ENCODE measurements at places on chromosomes 12 and 14.

DNA sequence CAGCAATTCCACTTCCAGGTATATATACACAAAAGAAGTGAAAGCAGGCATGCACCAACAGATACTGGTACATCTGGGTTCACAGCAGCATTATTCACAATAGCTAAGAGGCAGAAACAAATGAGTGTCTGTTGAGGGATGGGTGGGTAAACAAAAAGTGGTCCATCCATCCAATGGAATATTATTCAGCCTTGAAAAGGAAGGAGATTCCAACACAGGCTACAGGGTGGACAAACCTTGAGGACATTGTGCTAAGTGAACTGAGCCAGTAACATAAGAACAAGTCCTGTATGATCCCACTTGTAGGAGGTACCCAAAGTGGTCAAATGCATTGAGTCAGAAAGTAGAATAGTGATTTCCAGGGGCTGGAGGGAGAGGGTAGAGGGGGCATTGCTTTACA is 27.6 kb upstream of the BEGAIN start:
- DNase-seq: no peak

- no peak for DNase-seq
These were observed 846 bp downstream of the SLIRP start for GRCh38 chr14:77708749-77709148.

DNA sequence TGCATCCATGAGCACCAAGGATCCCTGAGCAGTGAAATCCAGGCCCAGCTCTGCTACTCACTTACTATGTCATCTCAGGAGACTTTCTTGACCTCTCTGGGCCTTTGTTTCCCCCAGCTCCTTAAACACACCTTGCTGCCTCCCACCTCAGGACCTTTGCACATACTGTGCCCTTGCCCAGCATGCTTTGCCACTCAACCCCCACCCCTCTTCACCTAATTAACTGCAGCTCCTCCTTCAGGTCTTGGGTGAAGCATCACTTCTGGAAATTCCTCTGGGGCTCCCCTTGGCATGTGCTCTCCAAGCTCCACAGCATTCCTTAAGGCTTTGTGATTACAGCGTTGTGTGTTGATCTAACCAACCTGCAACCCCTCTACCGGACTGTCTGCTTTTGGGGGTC is 15.9 kb downstream of the WSCD2 start:
- DNase-seq: no peak

GRCh38 chr12:122147514-122148290 is 26.3 kb downstream of the IL31 start:
- no peak for DNase-seq

DNA sequence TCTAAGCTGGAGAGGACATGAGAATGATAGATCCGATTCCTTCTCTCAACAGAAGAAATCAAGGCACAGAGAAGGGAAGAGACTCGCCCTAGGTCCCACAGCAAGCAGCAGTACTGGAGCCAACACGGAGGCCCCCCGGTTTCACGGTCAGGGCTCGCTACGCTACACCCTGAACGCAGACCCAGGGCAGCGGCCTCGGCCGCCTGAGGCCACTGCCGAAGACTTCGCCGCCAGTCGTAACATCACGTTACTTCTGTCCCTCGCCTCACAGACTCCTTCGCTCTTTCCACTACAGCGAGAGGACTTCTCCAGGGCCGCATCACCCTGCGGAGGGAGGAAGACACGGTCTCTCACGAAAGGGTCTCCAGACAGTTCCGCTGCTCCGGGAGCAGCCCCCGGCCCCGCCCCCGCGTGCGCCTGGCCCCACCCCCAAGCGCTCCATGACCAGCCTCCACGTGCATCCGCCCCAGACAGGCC is 411 bp upstream of the DCAF4 start:
- no peak for DNase-seq

GRCh38 chr12:51320311-51320694 is 3.7 kb downstream of the BIN2 start:
- DNase-seq: no peak

- DNase-seq: no peak
These were observed 40.6 kb downstream of the ATF7 start for GRCh38 chr12:53585448-53586125.

GRCh38 chr12:41656454-41656853 is 468.3 kb downstream of the PDZRN4 start:
- DNase-seq: no peak

- DNase-seq: peak; percentile 73
These were observed 3.3 kb downstream of the TMEM121 start for GRCh38 chr14:105529569-105530284.

DNA sequence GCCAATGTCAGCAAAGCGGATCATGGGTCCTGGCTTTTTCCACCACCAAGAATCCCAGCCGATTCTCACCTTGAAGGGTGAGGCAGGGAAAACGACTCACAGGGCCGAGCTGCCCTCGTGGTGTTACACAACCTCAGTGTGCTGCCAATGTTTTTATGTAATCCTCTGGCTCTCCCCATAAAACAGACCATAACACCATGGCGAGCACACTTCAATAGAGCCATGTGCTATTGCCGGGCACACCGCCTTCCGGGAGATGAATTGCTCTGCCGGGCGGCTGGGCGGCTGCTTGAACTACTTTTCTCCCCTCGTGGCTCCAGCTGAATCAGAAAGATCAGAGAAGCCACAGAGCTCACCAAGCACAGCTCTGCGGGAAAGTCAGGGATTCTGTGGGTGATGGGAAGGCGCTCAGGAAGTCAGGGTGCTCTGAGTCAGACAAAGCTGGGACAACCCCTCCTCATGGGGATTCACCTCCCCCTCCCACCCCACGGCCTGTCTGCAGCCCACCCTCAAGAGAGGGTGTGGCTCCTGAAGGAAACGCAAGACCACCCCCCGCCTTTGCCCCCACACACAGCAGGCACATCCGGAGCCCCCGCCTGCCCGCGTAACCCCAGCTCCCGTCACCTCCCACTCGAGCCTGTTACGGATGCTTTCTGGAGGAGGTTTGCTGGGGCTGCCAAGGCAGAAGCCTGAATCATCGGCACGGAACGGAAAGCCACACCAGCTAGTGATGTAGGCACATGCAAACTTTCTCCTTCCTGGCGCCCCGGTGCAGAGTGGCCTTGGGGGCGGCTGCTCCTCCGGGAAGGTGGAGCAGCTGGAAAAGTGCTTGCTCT is 1.8 kb downstream of the GALNT9 start:
- DNase-seq: no peak

DNA sequence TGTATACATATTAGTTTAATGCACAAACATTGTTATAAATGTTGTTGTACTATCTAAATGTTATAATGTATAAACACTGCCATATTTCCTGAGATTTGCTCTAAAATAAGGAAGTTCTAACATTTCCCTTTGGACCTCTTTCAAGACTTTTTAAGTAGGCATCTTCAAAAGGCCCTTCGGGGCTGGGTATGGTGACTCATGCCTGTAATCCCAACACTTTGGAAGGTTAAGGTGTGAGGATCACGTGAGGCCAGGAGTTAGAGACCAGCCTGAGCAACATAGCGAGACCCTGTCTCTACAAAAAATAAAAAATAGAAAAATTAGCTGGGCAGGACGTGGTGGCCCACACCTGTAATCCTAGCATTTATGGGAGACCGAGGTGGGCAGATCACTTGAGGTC is 35.5 kb downstream of the FBLN5 start:
- DNase-seq: no peak

DNA sequence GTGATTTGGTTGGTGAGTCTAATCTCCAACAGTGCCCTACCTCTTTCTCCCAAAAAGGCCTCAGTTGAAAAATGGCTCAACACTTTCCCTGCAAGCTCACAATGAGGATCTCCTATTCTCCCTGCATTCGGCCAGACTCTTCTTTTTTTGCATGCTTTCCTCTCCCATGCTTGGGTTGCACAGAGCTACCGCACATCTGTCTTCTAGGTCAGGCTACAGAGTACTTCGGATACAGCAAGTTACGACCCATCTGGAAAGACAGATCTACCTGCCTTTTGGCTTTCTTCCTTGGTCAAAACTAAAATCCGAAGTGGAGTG is 305 bp upstream of the SLC16A7 start:
- DNase-seq: no peak

GRCh38 chr12:54261815-54262402 is 18.0 kb downstream of the CBX5 start:
- no peak for DNase-seq

- DNase-seq: no peak
These were observed 6.2 kb downstream of the FOXJ2 start for GRCh38 chr12:8038659-8039114.

- no peak for DNase-seq
These were observed 86.9 kb upstream of the TTC7B start for GRCh38 chr14:90903101-90903500.

DNA sequence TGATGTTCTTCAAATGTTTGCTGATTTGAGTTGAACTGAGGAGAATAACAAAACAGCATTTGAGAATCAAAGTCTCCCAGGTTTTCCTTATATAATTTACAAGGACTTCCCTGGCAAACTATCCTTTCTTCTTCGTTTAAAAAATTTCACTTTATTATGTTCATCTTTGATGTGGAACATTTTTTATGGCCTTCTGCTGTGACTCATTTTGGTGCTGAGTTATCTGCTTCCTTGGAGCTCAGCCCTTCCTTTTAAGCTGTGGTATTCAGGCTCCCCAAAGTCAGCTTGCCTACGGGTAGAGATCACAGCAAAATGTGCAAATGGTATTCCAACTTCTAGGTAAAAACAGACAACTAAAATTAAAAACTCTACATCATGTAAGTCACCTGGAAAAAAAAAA is 1.4 kb upstream of the ANO4 start:
- no peak for DNase-seq

GRCh38 chr12:55915482-55915859 is 12.2 kb downstream of the PYM1 start:
- DNase-seq: no peak

Measured in RWPE2 (cell line).